ENCODE measurements at places on chromosomes 1 and 21.
A peak's percentile ranks its signal among the peaks of the same experiment; 100 is the strongest.

GRCh38 chr21:31720330-31720729 lies 11.6 kb downstream of the SCAF4 start:
- DNase-seq = no peak

DNA sequence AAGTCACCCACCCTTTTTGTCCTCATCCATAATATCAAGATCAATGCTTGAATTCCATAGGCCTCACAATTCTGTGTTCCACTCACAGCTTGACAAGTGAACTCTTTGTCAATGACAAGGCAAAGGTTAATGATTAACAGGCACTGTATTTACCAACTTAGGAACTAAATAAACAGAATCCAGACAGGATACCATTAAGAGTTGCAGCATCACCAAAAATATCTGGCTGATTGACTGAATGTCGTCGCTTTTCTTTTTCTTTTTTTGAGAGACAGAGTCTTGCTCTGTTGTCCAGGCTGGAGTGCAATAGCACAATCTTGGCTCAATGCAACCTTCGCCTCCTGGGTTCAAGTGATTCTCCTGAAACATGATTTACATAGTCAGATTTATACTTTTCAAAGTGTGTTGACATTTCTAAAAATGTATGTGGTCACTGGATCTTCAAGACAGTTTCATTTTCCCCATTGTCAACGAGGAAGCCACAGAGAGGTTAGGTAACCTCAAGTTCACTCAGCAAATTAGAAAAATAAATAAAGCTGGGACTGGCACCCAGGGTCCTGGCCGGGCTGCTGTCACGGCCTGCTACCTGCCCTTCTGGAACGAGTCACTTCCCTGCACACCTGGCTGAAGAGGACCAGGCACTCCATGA lies 81.0 kb downstream of the PDE9A start:
- no peak for DNase-seq

DNA sequence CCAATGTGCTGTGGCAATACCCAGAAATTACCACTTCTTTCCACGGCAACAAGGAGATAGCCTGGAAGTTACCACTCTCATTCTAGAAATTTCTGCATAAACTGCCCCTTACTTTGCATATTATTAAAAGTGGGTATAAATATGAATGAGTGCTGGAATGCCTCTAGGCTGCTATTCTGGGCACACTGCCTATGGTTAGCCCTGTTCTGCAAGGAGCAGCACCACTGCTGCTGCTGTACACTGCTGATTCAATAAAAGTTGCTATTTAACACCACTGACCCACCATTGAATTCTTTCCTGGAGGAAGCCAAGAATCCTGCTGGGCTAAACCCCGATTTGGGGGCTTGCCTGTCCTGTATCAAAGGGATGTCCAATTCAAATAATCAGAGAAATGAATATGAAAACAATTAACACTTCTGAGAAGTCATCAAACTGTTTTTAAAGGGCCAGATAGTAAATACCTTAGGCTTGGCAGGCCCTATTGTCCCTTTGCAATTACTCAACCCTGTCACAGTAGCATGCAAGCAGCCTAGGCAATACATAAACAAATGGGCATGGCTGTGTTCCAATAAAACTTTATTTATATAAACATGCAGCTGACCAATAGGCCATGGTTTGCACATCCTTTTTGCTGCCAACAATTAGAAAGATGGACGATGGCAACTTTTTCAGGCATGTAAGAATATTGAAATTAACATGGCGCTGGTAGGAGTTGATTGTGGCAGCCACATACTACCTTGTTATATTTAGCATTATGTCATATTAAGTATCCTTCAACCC lies 369.4 kb upstream of the B3GALT2 start:
- no peak for DNase-seq

DNA sequence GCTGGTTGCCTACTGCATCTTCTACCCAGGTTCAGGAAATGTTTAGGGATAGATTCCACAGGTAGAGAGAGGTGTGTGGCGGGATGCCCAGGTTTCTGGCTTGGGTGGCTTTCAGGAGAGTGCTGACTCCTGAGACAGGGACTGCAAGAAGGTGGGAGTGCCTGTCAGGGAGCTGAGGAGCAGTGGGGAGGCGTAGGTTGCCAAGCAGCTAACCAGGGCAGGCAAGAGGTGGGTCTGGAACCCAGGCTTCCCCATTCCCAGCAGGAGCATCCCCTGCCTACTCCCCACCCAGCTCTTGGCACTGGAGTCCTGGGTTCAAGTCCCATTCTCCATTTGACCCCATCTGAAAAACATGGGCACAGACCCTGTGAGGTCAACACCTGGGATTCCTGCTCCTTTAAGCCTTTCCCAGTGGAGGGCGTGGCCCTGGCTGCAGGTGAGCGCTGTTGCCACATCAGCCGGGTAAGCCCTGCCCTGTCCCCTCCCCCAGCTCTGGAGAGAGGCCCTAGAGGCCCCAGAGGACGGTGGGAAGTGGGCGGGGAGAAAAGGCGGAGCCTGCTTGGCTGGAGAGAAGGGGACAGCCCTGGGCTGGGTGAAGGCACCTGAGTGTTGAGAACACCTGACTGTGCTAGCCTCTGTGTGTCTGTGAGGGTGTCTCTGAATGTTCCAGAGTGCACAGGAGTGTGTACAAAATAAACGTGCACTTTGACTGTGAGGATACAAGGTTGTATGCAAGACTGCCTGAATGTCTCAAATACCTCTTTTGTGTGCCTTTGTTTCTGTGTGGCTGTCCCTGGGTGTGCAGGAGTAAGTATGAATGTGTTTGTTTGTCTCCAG lies 14.0 kb upstream of the SYNC start:
- DNase-seq = no peak

- DNase-seq = no peak
Observed at GRCh38 chr21:44440241-44441040, 14.9 kb upstream of the LRRC3 start.

GRCh38 chr1:185759061-185759460 lies 24.9 kb downstream of the HMCN1 start:
- no peak for DNase-seq

- no peak for DNase-seq
Observed at GRCh38 chr1:20109223-20109856, 10.0 kb downstream of the PLA2G2D start.

DNA sequence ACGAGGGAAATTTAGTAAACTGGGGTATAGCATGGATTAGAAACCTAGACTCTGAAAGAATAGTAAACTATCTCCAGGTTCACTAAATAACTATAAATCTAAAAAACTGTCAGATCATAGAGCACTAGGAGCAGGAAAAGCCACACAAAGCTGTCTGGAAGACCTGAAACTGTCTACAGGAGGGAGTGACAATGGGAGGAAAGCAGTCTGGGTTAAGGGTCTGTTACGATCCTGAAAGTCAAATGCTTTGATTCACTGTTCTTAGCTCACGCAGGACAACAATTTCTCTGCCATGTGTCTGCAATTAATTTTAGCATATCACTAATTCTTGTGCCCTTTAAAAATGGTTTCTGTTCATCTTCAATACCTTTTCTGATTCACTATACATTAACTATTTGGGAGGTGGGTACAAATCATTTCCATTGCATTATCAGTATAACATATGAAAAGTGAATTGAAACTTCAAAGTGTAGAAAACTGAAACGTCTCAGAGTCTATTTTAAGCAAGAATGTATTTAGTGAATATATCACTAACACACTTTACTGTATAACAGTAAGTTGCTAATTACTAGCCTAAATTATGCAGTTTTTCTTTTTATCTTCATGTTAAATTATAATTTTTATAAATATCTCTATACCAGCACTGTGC lies 18.4 kb downstream of the CEP170 start:
- no peak for DNase-seq

GRCh38 chr1:64745181-64745985 lies 508 bp downstream of the RAVER2 start:
- no peak for DNase-seq

- no peak for DNase-seq
Observed at GRCh38 chr1:66852870-66853269, 51.8 kb upstream of the INSL5 start.

DNA sequence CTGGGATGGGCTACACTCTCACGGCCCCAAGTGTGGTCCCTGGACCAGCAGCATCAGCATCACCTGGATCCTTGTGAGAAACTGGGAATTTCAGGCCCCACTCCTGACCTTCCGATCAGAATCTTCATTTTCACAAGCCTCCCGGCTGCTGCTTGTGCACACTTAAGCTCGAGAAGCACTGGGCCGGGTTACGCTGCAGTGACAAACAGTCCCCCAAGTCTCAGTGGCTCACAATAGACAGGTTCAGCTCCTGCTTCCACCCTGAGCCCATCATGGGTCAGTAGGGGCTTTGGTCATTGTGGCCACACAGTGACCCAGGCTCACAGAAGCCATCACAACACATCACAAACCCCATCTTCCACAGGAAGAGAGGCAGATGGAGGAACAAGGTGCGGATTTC lies 63.5 kb downstream of the FHAD1 start:
- DNase-seq = no peak

DNA sequence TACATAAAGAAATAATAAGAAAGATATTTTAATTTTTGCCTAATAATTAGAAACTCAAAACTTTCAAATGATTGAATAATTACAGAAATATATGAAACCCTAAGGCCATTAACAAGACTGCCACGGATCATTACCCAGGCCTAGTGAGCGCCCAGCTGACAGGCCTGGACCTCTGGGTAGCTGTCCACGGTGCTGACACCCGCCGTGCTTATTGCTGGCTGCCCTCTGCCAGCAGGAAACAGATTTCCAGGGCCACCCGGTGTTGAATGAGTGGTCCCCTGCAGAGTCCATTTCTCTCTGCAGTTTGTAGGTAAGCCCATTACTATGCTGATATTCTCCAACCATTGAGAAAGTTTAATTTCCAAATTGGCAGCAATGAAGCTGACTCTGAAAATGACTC lies 254.4 kb upstream of the GJB5 start:
- DNase-seq = no peak

- peak; percentile 78 for DNase-seq
Observed at GRCh38 chr1:31007462-31007991, 58.0 kb downstream of the PUM1 start.

DNA sequence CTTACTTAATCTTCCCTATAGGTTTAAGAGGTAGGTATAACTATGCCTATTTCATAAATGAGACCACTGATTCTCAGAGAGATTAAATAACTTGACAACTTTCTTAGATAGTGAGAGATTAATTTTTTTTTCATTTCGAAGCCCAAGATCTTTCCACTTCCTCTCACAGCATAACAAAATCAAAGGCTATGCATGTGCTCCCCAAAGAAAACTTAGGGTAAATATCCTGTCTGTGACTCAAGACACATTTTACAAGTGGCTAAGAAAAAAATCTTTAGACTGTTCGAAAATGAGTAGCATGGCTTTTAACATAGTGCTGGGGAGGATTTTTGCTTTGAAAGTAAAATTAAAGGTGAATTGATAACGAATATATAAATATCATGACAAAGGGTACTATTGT lies 8.2 kb upstream of the C1orf141 start:
- DNase-seq = no peak

DNA sequence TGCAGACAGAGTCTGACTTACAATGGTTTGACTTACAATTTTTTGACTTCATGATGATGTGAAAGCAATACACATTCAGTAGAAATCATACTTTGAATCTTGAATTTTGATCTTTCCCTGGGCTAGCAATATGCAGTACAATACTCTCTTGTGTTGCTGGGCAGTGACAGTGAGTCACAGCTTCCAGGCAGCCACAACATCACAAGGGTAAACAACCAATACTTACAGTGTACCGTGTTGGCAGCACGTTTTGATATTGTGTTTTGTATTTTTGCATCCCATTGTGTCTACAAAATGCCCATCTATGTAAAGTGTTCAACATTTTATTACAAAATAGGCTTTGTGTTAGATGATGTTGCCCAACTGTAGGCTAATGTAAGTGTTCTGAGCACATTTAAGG lies 150.9 kb downstream of the NTMT2 start:
- no peak for DNase-seq

- no peak for DNase-seq
Observed at GRCh38 chr21:38249696-38250278, 7.0 kb upstream of the KCNJ15 start.

DNA sequence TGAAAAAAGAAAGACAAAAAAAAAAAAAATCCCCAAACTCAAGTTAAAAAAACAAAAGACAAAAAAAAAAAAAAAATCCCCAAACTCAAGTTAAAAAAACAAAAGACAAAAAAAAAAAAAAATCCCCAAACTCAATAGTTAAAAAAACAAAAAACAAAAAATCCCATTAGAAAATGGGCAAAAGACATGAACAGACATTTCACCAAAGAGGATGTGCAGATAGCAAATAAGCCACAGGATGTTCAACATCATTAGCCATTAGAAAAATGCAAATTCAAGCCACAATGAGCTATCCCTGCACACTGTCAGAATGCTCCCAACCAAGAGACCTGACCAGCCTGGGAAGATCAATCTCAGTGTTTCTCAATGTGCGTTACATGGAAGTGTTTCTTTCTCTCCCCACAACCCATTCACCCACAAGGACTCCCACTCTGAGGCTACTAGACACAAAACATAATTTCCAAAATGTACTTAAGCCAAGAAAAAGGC lies 33.9 kb downstream of the MRAP start:
- no peak for DNase-seq

DNA sequence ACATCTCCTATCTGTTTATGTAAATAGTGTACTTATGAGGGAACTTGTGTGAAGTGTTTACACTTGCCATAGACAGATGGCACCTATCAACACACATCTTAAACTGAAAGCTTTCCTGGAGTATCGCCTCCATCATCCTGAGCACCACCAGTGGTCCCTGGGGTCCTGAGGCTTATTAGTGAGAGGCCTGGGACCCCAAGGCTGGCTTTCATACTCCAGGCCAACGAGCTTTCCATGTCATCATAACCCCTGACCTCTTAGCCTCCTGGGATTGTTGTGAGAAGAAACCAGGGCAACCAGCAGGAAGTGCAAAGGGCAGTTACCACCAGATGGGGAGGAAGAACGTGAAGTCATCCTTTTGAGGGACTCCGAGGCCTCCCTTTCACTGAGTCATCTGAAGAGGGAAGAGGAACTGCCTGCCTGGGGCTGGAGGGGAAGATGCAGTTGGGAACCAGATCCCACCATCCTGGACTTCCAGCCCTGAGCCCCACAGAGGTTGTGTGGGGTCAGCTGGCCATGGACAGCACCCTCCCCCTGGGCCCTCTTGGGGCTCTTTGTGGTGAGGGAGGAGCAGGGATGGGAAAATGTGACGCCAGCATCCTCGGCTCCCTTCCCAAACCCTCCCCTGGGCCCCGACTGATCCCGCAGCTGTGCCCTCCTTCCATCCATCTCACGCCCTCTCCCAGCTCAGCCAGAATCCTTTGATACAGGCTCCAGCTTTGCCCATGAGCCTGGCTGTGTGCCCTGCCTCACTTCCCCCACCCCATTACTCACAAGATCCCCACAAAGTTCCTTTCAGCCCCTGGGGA lies 5.8 kb downstream of the INKA2 start:
- DNase-seq = no peak

DNA sequence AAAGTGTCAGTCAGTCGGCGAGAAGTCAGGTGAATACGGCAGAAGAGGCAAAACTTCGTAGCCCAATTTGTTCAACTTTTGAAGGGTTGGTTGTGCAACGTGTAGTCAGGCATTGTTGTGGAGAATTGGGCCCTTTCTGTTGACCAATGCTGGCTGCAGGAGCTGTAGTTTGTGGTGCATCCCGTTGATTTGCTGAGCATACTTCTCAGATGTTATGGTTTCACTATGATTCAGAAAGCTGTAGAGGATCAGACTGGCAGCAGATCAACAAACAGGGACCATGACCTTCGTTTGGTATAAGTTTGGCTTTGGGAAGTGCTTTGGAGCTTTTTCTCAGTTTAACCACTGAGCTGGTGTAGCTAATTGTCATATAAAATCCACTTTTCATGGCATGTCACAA lies 190.2 kb upstream of the ADAMTS5 start:
- DNase-seq = no peak

Data from fibroblast of skin of left biceps (primary cell).